Stimulated activated CD8-positive, alpha-beta memory T cell treated with anti-CD3 and anti-CD28 coated beads, Interleukin-4, amount 100 ng/mL, for 1 hour (primary cell): ENCODE measurements at places on chromosomes 16 and 17.

- DNase-seq = no peak
These were observed 407.0 kb upstream of the SOX9 start for GRCh38 chr17:71713846-71714245.

GRCh38 chr17:29155227-29155965 lies 24.8 kb downstream of the MYO18A start:
- DNase-seq = no peak

GRCh38 chr16:87818533-87819161 lies 50.7 kb downstream of the SLC7A5 start:
- no peak for DNase-seq

- DNase-seq = no peak
These were observed 161.0 kb downstream of the FTO start for GRCh38 chr16:53864819-53865493.

DNA sequence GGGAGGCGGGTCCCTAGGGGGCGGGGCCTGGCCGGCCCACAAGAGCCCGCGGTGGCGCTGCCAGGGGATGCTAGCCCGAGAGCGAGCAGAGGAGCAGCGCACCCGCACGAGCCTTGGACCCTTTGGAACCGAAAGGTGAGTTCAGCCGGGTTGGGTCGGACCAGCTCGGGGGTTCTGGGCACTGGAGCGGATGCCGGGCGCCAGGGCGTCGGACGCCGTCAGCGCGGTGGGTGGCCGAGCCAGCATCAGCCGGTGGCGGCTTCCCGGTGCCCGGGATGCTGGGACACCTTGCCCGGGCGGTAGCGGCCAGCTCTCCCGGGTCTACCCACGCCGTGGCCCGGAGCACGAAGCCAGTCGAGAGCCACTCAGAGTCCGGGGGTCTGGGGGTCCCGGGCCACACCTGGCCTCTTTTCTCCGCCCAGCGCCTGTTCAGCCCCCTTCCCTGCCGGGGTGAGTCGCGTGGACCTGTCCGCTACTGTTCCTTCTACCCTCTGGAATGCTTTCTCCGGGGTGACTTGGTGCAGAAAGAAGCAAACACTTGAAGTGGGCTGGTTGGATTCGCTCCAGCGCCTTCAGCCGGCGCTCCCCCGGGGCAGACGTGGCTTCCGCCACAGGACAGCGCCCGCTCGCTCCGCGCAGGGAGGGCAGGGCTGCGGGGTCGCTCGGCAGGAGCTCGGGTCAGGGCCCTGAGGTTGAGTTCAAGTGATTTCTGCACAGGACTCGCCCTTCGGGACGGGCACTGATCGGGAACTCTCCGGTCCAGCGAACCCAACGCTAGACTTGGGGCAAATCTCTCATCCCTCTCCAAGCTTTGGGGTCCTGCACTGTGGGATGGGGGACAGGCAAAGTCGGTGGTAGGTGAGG lies at the start of gene SCNN1G:
Gene SCNN1G, plus strand, starts transcription at position 67 of the 864 bp plus-strand sequence. CDS start 3,527 bp downstream, outside the sequence.
- no peak for DNase-seq

DNA sequence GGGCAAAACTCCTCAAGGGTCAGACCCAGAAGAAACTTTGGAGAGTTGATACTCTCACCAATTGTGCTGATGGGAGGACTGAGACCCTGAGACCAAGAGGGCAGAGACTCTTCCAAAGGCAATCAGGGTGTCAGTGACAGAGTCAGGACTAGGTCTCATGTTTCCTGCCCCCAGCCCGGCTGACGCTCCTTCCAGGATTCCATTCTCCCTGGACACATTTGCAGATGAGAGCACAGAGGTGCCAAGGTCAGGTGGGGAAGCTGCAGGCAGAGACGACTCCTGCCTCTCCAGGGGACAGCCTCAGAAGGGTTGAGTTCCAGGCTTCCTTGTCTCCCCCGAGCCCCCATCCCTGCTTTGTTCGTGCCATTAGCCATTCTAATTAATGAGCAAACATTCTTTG lies 174.1 kb downstream of the WSCD1 start:
- DNase-seq = no peak
